Hematopoietic multipotent progenitor cell (in vitro differentiated cells): ENCODE measurements at places on chromosomes 1 and 21.

DNA sequence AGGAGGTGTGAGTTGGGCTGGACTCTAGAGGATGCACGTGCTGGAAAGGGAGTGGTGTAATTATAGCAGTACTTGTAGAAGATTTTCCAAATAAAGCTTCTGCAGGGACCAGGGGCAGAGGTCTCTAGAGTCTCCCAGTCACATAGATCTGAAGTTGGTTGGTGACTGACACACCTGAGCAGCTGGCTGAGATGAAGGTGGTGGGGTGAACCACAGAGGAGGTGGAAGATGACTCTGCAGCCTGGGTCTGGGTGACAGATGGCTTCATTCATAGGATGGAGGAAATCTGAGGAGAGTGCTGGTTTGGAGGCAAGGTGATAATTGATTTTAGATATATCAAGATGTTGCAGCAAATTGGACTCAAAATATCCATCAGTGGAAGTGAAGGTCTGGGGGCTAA is 178.9 kb upstream of the IVNS1ABP start:
- no peak for DNase-seq

DNA sequence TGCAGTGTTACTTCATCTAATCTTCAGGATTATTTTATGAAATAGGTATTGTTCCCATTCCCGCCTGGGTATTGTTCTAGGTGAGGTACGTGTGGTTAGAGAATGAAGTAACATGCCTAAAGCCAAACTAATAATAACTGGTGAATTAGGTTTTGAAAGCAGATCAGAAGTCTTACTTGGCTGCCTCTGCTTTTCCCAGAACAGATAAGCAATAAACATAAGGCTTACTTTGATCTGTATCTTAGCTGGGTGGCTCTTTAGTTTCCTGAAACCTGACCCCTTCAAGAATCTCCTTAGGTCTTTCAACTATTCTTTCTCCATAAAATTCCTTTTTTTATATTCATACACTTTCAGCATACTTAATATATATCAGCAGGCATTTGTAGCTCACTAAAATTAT is 65.3 kb downstream of the VAV3 start:
- no peak for DNase-seq

- no peak for DNase-seq
These were observed 130.6 kb downstream of the HUNK start for GRCh38 chr21:32003411-32003810.

DNA sequence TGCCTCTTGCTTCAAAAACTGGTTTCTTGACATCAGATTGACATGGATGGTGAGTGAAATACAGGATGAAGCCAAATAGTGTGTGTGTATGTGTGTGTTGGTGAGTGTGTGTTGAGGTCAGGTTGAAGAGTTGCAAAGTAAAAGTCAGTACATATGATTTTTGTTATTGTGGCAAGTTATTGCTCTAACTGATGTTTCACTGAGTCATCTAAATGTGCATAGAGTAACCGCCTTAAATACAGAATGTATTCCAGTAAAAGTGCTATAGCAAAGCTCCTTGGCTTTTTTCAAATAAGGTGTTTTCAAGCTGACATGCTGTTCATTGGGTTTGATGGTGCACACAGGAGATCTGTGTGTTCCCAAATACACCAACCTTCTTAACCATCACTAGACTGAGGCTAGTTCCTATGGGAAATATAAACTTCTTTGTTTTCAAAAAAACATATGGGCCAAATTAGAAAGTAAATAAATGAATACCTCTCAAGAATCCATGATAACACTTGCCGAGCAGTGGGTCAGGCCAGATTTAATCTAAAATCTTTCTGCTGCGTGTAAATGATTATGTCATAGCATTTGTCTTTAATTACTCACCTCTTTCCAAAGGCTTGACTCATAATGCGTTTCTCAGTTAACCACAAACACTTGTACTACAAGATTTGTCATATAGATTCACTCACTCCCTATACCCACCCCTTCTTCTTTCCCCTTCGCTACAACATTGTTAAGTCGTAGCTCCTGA is 151.1 kb downstream of the LYPLAL1 start:
- no peak for DNase-seq

DNA sequence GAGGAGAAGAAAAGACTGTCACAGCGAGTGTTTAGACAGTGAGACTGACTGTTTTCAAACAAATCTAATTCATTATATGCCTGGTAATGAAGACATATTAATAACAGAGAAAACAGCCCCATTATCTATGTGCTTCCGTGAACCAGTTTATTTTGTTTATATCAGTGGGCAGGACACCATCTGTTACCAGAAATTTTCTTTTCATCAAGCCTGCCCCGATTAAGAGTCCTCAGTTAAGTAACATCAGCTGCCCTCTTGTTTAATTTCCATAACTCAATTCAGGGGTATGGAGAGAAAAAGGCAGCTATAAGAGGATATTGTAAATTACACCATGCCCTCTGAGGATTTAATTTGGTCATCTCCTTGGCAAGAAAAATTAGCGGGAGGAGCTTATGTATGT is 94.0 kb downstream of the TMEM200B start:
- DNase-seq: no peak

GRCh38 chr1:108130794-108131193 is 69.3 kb downstream of the SLC25A24 start:
- DNase-seq: peak; percentile 72
